ENCODE measurements at places on chromosomes 12 and 14. TPM values are rescaled to one million over a fixed set of nuclear protein-coding genes. Genes with fewer than 3 reads are reported as not detected.

TAC3 gene
- total RNA-seq = not detected

AMN gene
- total RNA-seq = 0.44 TPM

FKBP3 gene
- total RNA-seq = 69.0 TPM

PGAM5 gene
- 68.7 TPM for total RNA-seq

CRACR2A gene
- 2.2 TPM for total RNA-seq

PDZRN4 gene
- not detected for total RNA-seq

KLHL33 gene
- total RNA-seq = not detected

Data from foreskin keratinocyte (primary cell).